Astrocyte (in vitro differentiated cells and primary cell): ENCODE measurements at places on chromosomes 2 and 18.

- peak; percentile 44 for DNase-seq
Observed at GRCh38 chr2:219676586-219676985, 49.2 kb downstream of the SLC4A3 start.

- no peak for DNase-seq
Observed at GRCh38 chr2:102424754-102425153, 1.8 kb downstream of the IL18RAP start.

DNA sequence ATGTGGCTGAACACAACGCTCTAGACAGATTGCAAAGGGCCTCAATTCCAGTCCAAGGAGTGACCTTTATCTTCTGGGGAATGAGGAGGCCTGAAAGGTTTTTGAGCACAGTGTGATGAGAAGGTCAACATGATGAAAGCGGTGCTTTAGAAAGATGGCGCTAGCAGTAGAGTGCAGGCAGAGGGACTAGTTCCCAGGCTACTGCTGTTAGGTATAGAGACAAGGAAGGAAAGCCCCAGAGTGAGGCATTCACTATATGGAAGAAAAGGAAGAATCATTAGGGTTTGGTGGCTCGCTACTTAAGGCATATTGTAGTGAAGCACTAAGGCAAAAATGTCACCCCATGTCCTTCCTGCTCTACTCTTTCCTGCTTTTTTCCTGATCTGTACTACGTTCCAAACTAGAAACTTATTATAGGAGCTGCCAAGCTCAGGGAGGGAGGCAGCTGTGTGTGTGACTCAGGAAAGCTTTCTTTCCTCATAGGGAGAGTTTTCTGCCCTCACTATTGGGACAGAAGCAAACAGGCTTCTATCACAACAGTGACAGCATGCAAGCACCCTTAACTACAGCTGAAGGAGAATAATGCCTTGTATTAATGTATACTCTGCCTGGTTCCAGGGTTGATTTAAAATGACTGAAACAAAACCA is 160.8 kb upstream of the CAVIN2 start:
- DNase-seq, result peak; percentile 41

DNA sequence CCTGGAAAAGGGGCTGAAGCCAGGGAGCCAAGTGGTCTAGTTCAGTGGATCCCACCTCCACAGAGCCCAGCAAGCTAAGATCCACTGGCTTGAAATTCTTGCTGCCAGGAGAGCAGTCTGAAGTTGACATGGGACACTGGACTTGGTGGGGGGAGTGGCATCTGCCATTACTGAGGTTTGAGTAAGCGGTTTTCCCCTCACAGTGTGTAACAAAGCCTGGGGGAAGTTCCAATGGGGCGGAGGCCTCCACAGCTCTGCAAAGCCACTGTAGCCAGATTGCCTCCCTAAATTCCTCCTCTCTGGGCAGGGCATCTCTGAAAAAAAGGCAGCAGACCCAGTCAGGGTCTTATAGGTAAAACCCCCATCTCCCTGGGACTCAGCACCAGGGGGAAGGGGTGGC is 144.4 kb downstream of the PTPRM start:
- DNase-seq, result no peak

DNA sequence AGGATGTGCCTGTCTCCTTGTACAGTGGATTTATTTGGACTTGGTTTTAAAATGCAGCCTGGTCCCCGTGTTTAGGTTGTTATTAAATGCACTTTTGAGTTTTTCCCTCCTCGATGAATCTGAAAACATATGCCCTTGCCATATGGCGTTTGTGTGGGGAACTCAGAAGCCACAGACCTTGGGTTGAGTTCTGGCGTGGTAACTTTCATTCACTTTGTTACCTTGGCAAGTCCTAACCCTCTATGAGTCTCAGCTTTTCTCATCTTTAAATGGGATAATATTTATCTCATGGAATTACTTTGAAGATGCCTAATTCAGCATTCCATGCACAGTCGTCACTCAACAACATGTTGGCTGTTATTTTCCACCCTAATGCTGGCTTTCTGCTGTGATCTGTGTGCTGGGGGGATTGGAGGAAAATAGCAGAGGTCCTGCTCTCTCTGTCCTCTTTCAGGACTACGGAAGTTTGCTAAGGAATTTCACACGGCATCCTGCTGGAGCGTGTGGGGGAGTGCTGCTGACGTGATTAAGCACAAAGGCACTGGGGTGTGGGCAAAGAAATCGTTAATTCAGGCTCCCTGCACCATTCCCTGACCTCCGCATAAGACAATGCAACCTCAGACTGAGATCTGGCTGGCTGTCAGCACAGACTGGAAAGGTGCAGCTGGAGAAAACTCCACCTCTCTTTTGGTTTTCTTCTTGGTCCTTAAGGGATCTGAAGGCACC is 61.7 kb downstream of the LDLRAD4 start:
- peak; percentile 75 for DNase-seq

- no peak for DNase-seq
Observed at GRCh38 chr2:55118643-55119083, 68.4 kb upstream of the RTN4 start.

GRCh38 chr2:232574674-232575403 is 24.4 kb downstream of the EIF4E2 start:
- no peak for DNase-seq

DNA sequence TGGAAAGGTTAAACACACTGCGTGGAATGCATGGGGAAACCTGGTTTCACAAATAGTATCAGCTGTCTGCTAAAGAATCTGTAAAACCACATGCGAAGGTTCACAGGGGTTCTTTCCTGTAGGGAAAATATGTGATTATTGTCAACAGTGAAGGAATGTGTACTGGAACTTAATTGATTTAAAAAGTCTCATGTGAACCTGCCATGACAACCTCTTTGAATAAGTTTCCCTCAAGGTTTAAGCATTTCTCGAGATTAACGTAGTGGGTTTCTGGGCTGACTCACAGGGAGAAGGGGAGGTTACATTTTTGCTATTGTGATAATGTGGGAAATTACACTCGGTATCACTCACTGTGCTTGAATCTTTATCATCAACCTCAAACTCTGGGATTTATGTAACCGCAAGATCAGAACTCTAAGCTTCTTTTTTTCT is 28.2 kb upstream of the IL1R1 start:
- peak; percentile 100 for DNase-seq

DNA sequence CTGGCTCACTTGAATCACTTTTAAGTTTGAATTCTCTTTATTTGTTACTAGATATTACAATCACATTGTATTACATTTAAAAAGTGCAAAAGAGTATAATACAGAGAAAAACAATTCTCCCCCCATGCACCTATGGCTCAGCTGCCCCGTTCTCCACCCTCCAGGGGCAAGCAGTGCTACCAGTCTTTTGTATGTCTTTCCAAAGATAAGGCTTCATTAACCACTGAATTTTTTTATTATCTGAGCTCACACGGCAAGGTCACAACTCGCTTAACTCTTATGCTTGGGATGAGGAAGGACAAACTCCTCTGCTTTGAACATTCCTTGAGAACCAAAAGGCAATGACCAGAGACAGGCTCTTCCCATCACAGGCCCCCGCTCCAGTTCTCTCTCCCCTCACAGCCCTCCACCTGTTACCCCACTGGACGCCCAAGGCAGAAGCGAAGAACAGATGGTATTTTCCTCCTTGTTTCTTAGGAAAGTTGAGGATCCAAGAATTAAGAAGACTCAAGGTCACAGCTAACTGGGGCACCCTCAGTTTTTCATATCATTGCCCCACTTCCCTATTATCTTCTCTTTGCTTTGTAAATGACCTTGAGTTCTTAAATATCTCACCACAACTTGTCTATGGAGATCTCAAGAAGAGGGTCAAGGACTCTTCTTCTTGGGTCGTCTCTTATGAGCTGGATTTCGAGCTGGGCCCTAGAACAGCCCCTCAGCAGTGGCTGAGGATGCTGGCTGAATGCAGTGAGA is 30.1 kb downstream of the SH2D6 start:
- no peak for DNase-seq

- DNase-seq, result peak; percentile 90
Observed at GRCh38 chr2:73418343-73418742, 32.7 kb downstream of the ALMS1 start.

GRCh38 chr2:202541137-202541536 is 93.6 kb upstream of the FAM117B start:
- DNase-seq, result peak; percentile 11

GRCh38 chr2:120437604-120438000 is 91.7 kb downstream of the INHBB start:
- DNase-seq, result no peak

DNA sequence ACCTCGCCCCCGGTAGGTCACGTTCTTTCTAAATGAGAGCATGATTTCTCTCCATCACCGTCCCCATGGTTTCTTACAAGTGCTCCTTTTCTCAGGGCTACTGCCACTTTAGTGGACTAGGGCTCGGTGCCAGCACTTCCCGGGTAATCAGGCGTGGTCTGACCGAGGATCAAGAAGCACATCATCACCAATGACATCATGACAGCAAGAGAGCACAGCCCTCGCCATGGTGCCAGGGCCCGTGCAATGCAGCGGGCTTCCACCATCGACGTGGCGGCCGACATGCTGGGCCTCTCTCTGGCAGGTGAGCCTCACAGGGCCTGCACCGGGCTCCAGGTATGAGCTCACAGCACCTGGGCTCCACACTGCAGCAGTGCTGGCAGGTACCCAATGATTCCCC is 75.2 kb downstream of the INPP4A start:
- no peak for DNase-seq

DNA sequence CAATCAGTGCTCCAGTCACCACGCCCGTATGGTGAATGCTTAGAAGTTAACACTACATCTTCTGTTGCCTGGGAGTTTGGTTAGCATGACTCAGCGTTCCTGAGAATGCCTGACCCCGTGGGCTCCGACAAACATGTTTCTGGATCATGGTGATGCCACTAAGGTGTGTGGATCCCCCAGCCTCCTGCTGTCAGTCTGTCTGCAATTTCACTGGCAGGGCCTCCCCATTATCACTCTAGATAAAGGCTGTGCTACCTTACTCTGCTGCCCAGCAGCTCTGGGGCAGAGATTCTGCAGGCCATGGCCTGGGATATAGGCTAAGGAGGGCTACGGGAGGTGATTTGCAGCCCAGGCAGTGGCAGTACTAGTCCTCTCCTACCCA is 66.0 kb downstream of the STPG4 start:
- peak; percentile 66 for DNase-seq

DNA sequence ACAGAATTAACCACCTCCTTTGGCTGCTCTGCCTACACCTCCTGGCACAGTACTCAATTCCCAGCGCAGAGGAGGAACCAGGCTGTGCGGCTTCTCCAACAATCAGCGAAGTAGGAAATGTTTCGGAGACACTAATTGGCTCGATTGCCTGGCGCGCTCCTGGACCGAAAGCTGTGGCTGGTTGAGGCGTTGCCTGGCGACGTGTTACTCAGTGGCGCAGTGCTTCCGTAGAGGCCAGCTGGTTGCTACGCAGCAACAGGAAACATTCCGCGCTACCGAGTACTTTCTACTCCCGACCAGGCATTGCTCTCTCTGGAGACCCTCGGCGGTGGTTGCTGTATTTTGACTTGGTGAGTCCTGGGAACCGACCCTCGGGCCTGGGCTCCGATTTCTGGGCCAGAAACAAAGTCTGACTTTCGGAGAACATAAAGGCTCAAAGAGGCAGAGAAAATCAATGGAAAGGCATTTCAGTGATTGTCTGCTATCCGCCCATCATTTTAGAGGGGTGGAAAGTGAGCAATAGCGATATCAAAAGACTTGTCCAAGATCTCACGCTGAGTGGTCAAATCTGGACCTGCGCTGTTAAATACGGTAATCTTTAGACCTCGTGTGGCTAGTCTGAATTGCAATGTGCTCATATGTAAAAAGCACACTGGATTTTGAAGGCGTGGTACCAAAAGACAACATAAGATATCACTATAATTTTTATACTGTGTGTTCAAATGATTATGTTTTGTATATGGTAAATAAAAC is at the start of gene DNAH6:
Gene DNAH6, plus strand, starts transcription at position 265 of the 753 bp plus-strand sequence. CDS start 1,329 bp downstream, outside the sequence.
- peak; percentile 95 for DNase-seq

DNA sequence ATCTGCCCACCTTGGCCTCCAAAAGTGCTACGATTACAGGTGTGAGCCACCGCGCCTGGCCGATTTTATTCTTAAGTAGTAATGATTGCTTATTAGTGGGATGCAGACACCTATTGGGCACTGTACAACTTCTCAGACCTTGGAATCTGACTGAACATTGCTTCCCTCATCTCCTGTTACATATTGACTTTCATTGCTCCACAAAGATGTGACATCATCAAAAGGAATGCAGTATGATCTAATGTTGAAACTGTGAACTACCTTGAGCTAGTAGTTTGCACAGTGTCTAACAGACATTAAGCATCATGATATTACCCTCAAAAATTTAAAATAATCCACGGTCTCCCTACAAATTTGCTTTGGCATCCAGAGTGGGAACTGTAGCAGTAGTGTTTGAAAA is 109.8 kb upstream of the SIX2 start:
- DNase-seq, result peak; percentile 72

GRCh38 chr18:10354241-10354811 is 100.1 kb upstream of the APCDD1 start:
- peak; percentile 16 for DNase-seq

GRCh38 chr18:11654736-11655605 is 34.1 kb upstream of the GNAL start:
- no peak for DNase-seq

DNA sequence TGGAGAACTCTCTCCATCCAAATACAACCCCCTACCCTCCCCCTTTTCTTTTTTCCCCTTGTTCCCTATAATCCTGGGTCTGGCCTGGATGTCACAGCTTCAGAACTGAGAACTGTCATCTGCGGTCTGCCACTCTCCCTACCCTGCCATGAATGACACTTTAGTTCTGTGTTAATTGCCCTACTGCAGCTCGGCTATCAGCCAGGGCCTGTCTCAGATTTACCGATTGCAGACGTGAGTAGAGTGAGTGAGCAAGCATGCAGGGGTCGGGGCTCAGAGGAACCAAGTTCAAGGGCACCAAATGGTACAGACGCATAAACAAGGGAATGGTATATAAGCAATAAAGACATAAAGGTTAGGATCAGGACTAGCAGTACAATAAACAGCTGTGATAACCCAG is 967.8 kb downstream of the BCL11A start:
- no peak for DNase-seq

GRCh38 chr2:626491-627339 is 50.5 kb downstream of the TMEM18 start:
- DNase-seq, result no peak

GRCh38 chr2:231362555-231363184 is 32.8 kb upstream of the B3GNT7 start:
- DNase-seq, result no peak

GRCh38 chr2:23776021-23776420 is 150.9 kb downstream of the ATAD2B start:
- DNase-seq, result no peak

GRCh38 chr18:3875376-3875775 is 425.4 kb downstream of the TGIF1 start:
- DNase-seq, result no peak

- DNase-seq, result peak; percentile 1
Observed at GRCh38 chr2:32064021-32064601, 755 bp downstream of the SPAST start.
